ENCODE measurements at places on chromosomes 7 and 10.

- DNase-seq = no peak
Observed at GRCh38 chr7:29216128-29216527, 21.6 kb downstream of the CHN2 start.

DNA sequence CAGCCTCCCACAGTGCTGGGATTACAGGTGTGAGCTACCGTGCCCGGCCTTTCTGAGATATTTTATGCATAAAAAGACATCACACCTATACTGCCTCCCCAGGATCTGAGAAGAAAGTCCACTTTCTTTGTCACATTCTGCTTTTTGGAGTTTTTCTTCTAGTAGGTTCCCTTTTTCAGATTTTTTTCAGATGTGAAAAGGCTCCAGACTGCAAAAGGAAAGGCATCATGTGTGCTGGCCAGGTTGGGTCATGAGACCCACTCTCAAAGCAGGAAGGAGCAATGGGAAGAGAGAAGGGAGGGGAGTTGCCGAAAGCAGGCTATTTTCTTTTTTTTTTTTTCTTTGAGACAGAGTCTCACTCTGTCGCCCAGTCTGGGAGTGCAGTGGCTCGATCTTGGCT, 10.8 kb downstream of the BLVRA start:
- DNase-seq = no peak

DNA sequence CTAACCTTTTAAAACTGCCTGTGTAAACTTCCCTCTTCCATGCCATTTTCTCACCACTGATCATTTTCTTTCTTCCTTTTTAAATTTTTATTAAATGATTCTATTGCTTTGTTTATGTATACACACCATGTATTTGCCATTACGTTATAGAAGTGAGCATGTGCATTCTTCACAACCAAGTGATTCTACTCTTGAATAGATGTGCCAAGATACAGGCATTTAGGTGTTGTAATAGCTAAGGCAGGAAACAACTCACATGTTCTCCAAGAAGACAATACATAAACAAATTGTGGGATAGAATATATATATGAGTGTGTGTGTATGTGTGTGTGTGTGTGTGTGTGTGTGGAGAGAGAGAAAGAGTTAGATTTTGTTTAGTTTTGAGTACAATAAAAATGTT, 202.6 kb upstream of the SEMA3E start:
- no peak for DNase-seq

- DNase-seq = no peak
Observed at GRCh38 chr7:45889367-45890067, 1.2 kb downstream of the IGFBP1 start.

- peak; percentile 59 for DNase-seq
Observed at GRCh38 chr10:71569775-71570588, 149.6 kb downstream of the C10orf105 start.

GRCh38 chr10:134247-135131, 766 bp upstream of the ZMYND11 start:
- DNase-seq = no peak

DNA sequence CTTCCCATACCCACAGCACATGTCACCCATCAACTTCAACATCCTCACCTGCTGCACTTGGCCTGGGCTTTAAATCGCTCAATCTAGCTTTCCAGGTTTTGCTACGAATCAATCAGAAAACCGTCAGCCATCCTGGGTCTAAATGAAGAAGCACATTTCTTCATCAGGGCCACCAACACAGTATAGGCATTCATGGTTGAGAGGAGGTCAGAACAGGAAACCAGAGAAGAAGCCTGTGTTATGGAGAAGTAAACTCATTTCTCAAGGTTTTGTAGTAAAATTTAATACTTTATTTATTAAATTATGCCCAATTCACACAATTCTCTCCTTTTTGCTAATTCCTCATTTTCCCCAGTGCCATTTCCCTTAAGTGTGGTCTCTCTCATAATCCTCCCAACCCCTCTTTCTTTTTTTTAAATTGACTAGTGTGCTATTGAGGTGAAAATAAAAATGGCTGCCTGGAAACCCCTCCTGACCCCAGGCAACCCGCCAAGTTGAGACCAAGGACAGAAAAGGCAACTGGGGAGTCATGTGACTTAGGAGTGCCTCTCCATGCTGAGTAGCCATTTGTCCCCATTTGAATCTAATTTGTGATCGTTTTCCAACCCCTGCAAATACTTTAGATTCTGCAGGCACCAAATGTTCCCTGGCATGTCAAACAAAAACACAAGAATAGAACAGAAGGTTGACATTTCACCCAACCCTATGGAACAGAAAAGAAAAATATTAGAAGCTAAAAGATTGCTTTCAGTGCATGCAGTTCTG, 181.1 kb upstream of the NAMPT start:
- no peak for DNase-seq

GRCh38 chr7:2199528-2199927, 33.2 kb downstream of the MAD1L1 start:
- DNase-seq = no peak

- no peak for DNase-seq
Observed at GRCh38 chr10:90179696-90180407, 478.5 kb downstream of the KIF20B start.

DNA sequence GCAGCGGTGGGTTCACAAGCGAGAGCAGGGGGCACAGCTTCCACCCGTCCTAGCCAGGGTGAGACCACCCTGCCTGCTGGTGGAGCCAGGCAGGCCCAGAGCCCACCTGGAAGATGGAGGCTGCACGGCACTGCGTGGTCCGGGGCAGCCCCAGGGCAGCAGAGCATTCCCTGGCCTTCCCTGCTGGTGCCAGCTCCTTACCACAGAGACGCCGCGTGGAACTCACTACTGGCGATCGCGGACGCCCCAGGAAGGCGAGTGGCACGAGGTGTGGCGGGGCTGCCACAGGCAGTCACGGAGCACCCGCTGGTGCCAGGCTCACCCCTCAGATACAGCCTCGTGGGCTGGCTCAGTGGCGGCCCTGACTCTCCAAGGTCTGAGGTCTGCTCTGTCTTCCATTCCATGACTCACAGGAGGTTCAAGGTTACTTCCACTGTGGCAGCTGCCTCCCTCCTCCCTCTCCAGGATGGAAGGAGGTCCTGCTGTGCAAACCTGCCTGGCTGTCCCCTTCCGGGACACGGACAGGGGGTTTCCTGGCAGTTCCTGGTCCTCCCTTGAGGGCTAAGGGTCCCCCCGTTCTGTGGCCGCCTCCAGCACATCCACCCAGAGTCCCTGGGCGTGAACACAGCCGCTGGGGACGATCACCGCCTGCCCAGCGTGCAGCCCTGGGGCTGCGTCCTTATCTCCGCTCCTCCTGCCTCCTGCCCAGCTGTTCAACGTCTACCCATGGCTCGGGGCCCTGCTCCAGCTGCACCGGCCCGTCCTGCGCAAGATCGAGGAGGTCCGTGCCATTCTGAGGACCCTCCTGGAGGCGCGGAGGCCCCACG, 3.1 kb downstream of the CYP2W1 start:
- no peak for DNase-seq

DNA sequence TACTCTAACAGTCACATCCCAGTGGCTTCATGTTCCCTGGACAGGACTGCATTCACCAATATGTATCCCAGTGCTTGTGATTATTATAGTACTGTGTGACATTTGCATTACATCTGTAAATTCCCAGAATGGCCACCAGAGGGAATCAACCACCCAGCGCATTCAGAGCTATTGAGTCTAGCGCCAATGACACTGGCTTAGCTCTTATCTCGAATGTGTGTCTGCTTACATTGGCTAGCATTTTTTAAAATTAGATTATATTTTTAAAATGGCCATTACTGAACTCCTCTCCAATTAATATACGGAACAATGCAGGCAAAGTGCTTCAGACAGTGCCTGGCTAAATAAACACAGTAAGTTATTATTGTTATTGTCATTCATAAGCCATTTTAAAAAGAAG, 36.3 kb downstream of the TRIL start:
- DNase-seq = peak; percentile 79

DNA sequence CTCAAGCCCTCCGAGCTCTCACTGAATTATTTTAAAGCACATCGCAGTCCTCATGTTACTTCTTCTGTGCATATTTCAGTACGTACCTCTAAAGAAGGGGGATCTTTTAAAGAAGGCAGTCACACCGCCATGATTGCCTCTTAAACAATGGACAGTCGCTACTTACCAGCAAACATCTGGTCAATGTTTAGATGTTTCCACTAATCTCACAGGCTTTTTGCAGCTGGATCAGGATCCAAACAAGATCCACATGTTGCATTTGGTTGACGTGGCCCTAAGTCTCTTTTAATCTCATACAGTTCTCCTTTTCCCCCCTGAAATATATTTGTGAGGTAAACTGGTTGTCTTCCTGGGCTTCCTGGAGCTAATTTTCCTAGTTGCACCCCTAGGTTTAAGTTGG, 50.0 kb downstream of the PRF1 start:
- DNase-seq = no peak

DNA sequence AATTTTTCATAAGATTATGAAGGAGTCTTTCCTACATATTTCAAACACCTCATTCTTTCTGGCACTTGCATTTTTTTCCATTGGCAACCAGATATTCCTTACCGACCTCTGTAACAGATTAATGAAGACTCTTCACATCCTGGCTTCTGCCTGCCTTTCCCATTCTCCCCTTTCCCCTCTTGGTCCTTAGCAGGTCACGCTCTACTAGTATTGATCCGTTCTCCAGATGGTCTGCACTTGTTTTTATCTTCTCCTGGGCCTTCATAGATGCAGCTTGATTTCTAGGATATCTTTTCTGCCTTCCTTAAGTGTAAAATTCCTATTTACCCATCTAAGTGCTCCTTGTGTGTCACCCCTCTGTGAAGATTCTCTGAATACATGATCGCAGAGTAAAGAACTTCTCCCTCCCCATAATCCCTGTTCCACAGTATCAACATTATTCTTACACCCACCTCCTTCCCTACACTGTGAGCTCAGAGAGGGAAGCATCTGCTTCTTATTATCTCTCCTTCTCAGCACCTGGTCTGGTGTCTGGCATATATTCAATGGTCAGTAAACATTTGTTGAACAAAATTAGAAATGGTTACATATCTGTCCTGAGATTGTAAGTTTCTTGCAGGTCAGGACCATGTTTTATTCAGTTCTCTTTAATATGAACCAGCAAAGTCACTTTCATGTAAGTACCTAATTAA, 654.2 kb downstream of the REEP3 start:
- DNase-seq = no peak

DNA sequence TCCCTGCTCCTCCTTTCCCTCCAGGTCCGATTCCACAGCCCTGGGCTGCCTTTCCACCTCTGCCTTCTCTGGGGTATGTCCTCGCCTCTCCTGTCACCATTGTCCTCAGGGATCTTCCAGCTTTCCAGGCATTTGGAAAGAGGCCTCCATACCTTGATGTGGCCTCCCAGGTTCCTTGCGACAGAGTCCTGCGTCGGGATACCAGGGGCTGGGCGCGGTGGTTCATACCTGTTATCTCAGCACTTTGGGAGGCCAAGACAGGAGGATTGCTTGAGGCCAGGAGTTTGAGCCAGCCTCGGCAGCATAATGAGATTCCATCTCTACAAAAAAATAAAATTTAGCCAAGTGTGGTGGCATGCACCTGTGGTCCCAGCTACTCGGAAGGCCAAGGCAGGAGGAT, 171.1 kb downstream of the CUX1 start:
- no peak for DNase-seq

DNA sequence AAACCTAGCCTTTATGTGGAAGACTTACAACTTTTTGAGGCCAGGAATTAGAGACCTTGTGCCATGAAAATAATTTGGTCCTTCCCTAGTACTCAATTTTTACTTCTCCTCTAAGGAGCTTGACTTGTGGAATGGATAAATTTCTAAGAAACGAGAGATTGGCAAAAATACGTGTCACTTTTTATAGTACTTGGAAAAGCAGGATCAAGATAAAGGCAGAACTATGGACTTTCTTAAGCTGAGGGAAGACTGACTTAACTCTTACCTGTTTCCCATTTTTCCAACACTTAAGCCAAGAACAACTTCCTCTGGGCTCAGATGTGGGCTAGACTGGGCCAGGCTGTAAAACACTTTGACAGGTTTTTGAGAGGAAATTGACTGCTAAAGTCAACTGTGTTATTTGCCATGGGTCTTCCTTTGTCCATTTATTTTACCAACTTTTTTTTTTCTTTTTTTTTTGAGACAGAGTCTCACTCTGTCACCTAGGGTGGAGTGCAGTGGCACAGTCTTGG, 2.0 kb upstream of the WBP1L start:
- no peak for DNase-seq

DNA sequence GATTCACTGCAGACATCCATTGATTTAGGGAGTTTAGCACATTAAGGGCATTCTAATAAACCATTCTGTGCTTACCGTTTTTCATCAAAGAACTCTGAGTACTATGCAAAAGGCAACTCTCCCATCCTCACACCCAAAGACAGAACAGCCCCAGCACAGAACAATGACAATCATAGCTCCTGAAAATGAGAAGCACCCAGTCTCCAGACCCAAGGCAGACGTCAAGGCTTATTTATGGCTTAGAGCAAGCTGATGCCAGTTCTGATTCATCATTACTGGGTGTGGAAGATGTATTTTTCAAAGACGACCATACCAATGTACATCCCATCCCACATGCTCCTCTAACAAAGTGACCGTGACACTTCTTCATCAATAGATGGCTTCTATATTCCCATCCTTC, 67.6 kb downstream of the OSBPL3 start:
- DNase-seq = no peak

DNA sequence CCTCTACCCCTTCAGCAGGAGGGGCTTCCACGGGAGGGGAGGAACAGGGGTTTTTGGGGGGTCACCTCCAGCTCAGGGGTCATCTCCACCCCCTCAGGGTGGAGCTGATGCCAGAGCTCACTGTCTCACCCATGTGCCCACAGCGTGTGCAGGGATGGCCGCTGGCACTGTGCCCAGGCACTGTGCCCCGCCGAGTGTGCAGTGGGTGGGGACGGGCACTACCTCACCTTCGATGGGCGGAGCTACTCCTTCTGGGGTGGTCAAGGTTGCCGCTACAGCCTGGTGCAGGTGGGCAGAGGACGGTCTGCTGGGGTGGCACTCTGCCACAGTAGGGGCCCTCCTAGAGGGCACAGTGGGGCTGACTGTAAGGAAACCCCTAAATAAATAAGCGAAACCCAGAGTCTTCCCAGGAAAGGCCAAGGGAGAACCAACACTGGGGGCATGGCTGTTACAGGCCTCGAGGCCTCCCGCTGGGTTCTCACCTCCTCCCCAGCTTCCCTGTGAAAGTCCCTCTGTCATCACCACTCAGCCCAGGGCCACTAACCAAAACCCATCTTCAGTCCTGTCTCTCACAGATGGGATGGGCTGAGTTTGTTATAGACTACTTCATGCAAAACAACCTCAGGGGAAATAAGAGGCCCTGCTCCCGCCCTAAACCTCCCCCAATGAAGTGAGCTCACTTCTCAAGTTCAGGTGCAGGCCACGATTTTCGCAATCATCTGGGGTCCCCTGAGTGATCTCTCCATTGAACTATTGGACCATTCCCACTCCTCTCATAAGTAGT, 7.4 kb upstream of the ZNF467 start:
- DNase-seq = no peak

DNA sequence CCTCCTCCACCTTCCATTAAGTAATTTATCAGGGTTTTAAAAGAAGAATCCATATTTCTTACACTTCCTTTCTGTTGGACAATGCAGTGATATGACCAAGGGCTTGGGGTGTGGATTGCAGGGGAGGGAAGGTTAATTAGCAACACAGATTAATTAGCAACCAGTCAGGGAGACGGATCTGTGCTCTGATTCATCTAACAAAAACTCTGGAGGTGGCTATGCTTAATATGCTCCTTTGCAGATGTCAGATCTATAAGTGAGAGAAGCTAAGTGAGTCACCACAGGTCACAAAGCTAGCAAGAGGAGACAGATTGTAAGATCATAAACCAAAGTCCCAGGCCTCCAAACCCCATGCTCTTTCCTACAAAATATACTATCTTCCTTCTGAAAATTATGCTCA, 178.8 kb upstream of the ITGB1 start:
- DNase-seq = no peak

Data from T47D (cell line).